ENCODE measurements at places on chromosomes 1 and 21. TPM values are rescaled to one million over a fixed set of nuclear protein-coding genes. Genes with fewer than 3 reads are reported as not detected.

PLA2G2D gene
- not detected for total RNA-seq

LIN28A gene
- total RNA-seq, result not detected

LCE2C gene
- total RNA-seq, result not detected

KRTAP11-1 gene
- not detected for total RNA-seq

PMF1 gene
- 36.9 TPM for total RNA-seq

MATN1 gene
- total RNA-seq, result 0.85 TPM

ACP6 gene
- total RNA-seq, result 10.2 TPM

AIM2 gene
- total RNA-seq, result 3.0 TPM

GNAT2 gene
- not detected for total RNA-seq

NEGR1 gene
- 92.3 TPM for total RNA-seq

MFSD2A gene
- 0.95 TPM for total RNA-seq

CCDC30 gene
- 7.2 TPM for total RNA-seq

DNAI4 gene
- total RNA-seq, result 43.6 TPM

CFHR1 gene
- 1.2 TPM for total RNA-seq

SLC9C2 gene
- total RNA-seq, result not detected

FCRL6 gene
- total RNA-seq, result not detected

HJV gene
- 9.4 TPM for total RNA-seq

RGS2 gene
- 211 TPM for total RNA-seq

ZNF683 gene
- not detected for total RNA-seq

PGLYRP3 gene
- not detected for total RNA-seq

OR2T11 gene
- not detected for total RNA-seq

TTLL7 gene
- 58.5 TPM for total RNA-seq

A3GALT2 gene
- total RNA-seq, result not detected

FMO2 gene
- 1.7 TPM for total RNA-seq
